KG1 (cell line): ENCODE measurements at places on chromosomes 12 and 14.

DNA sequence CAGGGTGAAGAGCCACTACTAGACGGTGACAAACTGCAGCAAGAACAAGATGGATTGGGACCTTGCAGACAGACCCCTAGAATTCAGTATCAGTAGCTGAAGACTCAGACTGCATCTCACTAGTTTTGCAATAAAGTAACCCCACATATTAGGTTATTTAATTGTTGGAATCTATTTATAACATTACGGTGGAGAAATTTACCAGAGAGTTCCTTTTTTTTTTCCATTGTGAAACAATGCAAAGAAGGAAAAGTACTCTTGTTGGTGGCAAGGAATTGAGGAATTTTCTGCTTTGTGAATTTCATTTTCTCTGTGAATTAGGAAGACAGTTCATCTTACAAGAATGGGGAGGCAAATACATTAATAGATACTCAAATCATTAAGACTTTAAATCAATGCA is 185.7 kb upstream of the PPFIA2 start:
- no peak for DNase-seq

DNA sequence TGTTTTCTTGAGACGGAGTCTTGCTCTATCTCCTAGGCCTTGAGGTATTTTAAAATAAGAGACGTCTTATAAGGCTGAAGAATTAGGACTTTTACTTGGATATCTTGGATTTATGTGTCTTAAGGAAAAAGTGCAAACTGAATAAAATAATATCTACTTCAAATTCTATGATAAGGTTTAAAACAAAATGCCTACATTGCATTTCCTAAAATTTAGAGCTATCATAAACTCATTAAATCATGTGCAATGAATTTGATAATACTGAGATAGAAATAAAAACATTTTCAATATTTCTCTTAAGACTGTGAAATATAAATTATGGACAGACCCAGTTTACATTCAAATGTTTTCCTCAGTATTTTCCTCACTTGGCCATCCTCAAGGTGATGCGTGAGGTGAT is 729.5 kb upstream of the LMO3 start:
- no peak for DNase-seq

GRCh38 chr14:56199095-56199981 is 81.1 kb downstream of the PELI2 start:
- no peak for DNase-seq

DNA sequence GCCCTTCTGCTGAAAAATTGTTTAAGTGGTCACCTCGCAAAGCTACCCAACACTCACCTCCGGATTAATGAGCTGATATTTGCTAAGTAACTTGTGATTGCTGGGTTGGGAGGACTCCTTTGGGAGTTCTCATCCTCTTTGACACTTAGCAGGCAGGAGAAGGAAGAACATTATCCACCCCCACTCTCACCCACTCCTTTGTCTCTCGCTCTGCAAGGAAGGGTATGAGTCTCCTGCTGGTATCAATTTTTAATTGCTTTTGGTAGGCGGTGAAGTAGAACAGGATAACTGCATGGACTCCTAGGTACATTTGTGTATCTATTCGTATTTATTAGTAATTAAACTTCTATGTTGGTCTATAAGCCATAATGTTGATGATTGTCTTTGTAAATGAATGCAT is 6.9 kb upstream of the ABHD12B start:
- no peak for DNase-seq

DNA sequence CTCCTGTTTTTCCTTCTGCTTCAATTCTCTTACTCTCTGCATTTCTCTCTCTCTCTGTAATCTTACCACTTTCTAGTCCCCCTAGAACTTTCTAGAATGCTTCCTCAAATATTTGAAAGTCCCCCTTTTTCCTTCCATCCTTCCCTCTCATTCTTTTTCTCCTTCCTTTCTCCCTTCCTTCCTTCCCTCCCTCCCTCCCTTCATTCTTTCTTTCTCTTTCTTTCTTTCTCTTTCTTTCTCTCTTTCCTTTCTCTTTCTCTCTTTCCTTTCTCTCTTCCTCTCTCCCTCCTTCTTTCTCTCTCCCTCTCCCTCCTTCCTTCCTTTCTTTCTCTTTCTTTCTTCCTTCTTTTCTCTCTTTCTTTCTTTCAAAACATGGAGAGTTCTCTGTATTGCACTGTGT is 201.4 kb upstream of the IGF1 start:
- no peak for DNase-seq

DNA sequence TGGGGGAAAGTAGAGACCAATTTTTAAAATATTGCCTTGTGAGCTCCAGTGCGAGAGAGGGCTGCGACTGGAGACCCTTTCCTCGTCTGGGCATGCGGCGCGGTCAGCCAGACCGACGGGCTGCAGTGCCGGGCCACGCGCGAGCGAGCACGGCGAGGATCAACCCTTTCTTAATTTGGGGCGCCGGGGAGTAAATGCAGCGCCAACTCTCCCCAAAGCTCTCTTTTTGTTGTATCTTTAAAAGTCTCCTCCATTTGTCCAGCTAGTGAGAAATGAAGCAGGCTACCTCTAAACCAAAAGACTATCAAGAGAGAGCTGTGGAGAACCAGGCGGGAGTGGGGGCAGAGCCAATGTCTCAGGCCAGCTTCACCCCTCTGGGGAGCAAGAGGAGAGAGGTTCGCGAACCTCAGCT is 1.4 kb downstream of the SIX1 start:
- no peak for DNase-seq

GRCh38 chr14:53444677-53445312 is 291.7 kb upstream of the DDHD1 start:
- no peak for DNase-seq

GRCh38 chr12:110688446-110689280 is at the start of gene HVCN1:
TSS of gene HVCN1 (minus strand) at chr12:110689115. CDS start at chr12:110683245, 5,870 bp downstream.
- DNase-seq = no peak

GRCh38 chr12:127280393-127281275 is 986.3 kb upstream of the TMEM132C start:
- no peak for DNase-seq

GRCh38 chr12:11600199-11600598 is 49.3 kb upstream of the ETV6 start:
- no peak for DNase-seq

GRCh38 chr12:64064240-64064639 is 157.9 kb downstream of the KICS2 start:
- DNase-seq = no peak

DNA sequence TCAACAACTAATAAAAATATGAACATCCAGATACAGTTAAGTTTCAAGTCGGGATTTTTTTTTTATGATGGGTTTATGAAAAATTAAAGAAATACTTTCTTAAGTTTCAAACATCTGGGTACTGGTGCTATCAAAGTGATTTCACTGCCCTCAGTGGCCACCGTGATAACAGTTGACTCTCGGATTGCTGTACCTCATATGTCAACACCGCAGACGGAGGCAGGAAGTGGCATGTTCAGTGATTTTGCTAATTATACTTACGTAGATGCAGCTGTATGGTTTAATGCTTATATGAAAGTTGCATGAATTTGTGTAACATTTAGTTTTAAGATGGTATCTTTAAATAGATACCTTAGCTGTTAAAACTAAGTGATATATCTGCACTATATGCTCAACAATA is 20.8 kb upstream of the FBLN5 start:
- no peak for DNase-seq

GRCh38 chr14:20628063-20628854 is 13.2 kb downstream of the OR6S1 start:
- no peak for DNase-seq

DNA sequence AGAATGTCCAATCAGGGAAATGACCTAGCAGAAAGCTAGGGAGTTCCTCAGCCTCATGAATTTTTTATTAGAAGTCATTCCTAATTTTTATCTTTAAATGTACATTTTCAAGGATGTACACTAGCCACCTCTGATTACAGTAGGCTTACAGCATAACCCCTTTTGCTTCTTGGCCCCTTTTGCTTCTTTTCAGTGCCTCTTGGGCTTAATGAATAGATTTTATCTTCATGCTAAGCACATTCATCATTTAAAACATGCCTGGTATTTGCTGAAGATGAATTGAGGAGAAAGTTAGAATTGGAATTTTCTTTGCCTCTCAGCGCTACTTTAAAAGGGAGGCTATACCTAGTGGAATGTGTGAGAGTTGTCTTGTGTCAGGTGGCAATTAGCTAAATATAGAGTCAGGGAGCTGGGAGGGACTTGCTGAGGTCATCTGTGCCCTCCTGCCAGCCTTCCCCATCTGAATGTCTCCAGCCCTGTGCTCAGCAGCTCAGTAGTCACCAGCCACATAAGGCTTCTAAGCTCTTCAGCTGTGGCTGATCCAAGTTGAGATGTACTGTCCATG is 132.1 kb downstream of the SAMD4A start:
- DNase-seq = no peak

DNA sequence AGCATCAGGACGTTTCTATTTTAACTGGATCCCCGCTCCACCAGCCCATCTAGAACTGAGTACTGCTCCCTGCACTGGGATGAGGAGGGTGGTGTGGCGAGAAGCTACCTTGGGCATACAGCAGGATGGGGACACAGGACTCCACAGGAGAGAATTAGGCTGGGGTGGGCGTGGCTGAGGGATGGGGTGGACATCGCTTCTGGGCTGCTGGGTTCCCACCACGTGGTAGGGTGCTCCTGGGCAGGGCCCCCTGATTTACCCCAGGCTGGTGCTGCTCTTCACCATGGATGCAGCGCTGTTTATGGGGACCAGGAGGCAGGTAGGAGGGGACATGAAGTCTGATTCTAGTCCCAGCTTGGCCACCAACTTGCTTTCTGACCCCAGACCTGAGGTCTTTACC is 41.9 kb downstream of the VDR start:
- DNase-seq = no peak

DNA sequence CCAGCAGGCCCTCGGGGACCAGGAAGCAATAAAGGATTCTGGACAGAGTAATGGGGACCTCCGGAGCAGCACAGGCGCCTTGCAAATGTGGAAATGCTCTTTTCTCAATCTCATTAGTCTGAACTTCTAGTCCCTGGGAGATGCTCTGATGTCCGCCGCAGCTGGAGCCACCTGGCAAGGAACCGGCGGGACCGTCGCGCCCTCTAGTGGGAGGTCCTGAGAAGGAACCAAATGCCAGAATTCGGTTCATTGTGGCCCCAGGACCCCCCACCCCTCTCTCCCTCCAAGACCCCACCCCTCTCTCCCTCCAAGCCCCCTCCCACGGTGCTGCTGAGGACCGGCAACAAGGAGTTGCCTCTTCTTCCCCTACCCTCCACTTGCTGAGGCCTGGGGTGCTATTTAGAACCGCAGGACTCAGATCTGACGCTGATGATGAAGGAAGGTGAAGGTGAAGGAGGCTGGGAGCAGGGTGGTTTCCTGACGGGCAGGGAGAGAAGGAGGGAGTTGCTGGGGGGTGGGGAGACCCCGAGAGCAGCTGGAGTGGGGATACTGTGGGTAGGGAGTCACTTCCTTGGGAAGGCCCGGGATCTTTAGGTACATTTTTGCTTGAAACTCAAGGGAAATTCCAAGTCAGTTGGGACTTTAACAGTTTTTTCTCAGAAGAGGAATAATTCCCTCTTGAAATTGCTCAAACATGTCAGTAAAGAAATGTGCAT is 42.5 kb downstream of the SMIM41 start:
- DNase-seq = peak; percentile 1
